ENCODE measurements at places on chromosomes 1 and 21. TPM values are rescaled to one million over a fixed set of nuclear protein-coding genes. Genes with fewer than 3 reads are reported as not detected.

Gene FAM72C
- total RNA-seq: not detected

Gene OR2M3
- total RNA-seq: not detected

DNA sequence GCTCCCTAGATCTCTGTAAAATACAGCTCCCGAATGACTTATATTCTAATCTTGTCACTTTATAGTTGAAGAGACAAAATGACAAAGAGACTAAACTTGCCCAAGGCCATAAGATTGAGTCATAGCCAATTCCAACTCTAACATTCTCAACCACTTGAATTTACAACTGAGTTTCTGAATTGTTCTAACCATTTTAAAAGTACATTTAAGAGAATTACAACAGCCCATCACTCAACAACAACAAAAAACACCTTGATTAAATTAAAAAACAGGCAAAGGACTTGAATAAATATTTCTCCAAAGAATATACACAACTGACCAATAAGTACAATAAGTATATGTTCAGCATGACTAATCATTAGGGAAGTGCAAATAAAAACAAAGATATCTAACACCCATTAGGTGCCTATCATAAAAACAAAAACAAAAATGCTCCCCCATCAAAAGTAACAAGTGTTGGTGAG, 8.7 kb upstream of the ADCY10 start:
- DNase-seq: no peak

DNA sequence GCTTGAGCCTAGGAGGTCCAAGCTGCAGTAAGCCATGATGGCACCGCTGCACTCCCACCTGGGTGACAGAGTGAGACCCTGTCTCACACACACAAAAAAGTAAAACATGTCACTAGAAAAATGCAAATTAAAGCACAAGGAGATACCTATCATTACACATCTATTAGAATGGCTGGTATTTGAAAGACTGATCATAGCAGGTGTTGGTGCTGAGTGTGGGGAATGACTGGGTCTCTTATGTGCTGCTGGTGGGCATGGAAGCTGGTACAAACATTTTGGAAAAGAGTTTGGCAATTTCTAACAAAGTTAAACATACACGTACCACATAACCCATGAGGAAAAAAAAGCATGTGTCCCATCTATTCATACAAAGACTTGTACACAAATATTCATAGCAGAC, 142.1 kb upstream of the ZBTB40 start:
- DNase-seq: no peak

DNA sequence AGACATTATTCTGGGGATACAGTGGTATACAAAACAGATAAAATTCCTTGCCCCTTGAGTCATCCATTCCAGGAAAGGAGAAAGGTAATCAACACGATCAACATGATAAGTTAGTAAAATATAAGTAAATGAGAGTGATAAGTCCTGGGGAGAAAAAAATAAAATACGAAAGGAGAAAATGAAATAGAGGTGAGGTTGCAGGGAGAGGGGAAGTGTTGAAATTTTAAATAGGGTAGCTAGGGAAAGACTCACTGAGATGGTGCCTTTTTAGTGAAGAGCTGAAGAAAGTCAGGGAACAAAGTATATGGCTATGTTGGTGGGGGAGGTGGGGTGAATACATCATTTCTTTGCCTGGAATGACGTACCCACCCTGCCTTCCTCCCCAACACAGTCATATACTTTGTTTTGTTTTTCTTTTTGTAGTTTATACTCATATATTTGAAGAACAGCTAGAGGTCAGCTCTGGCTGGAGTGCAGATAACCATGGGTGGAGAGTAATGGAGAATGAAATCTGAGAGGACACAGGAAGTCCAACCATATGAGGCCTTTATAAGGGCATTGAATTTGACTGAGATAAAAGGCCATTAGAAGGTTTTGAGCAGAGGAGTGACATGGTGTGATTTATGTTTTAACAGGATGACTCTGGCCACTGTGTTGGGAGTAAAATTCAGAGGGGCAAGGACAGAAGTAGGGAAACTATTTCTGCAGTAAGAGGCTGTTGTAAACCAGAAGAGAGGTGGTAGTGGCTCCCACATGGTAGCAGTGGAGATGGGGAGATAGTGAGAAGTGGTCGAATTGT, 54.8 kb downstream of the OSBPL9 start:
- no peak for DNase-seq

GRCh38 chr1:101307985-101308689, 71.3 kb downstream of the S1PR1 start:
- no peak for DNase-seq

GRCh38 chr1:237152506-237153335, 110.7 kb downstream of the RYR2 start:
- no peak for DNase-seq

- DNase-seq: no peak
Observed at GRCh38 chr1:54253480-54253879, 53.5 kb downstream of the MRPL37 start.

DNA sequence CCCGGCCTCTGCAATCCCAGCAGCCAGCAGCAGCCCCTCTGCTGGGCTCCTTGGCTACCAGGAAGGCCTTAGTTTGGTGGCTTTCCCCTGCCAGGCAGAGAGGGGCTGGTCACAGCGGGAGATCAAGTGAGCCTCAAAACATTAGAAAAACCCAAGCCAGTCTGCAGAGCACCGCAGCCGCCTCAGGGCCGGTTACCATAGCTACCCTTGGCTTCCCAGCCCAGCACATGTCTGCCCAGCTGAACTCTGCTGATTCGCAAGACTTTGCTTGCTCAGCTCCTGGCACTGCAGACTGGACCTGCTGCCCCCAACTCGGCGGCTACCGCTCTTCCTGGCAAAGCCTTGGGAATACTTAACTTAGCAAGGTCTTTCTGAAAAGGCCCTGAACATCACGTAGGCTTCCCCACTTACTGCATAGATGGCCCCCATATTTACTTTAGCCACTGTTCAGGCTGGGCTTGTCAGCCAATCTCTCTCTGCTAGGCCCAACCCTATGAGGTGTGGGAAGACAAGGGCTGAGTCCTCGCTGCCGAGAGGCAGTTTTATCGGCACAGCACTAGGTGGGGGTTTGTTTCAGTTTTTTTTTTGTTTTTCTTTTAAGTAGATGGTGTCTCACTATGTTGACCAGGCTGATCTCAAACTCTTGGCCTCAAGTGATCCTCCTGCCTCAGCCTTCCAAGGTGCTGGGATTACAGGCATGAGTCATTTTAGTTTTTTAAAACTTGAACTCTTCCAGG, 28.6 kb upstream of the PLEKHG5 start:
- DNase-seq: peak; percentile 87

- no peak for DNase-seq
Observed at GRCh38 chr21:43012596-43012995, 38.2 kb downstream of the PKNOX1 start.

DNA sequence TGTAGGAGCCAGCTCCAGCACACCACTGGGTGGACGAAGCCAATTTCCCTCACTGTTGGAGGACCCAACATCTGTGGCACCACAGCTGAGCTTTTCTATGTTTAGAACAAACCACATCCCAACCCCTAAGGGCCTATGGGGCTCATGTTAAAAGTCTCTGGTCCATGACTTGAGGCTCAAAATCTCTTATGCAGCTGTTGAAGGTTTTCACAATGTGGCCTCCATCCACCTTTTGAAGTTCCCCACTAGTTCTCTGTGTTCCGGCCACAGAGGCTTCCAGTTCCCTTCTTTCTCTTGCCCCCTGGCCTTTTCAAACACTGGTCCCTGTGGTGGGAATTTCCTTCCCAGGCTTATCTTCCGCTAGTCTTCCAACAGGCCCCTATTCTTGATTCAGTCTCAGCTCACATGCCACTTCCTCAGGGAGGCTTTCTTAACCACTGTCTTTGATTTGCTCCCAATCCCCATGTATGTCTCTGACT, 3.9 kb upstream of the IFNLR1 start:
- DNase-seq: no peak

DNA sequence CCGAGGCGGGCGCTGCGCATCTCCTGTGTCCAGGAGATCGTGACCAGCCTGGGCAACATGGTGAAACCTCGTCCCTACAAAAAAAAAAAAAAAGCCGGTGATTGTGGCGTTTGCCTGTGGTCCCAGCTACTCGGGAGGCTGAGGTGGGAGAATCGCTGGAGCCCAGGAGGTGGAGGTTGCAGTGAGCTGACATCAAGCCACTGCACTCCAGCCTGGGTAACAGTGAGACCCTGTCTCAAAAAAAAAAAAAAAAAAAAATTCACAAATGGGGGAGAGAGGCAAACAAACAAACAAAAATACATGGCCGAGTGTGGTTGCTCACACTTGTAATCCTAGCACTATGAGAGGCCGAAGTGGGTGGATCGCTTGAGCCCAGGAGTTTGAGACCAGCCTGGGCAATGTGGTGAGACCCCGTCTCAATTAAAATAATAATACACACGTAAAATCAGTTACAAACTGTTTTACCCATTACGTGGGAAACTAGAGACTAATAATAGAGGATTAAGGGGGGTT, 758 bp downstream of the TATDN3 start:
- no peak for DNase-seq

Gene NGF
- total RNA-seq: 41.4 TPM

DNA sequence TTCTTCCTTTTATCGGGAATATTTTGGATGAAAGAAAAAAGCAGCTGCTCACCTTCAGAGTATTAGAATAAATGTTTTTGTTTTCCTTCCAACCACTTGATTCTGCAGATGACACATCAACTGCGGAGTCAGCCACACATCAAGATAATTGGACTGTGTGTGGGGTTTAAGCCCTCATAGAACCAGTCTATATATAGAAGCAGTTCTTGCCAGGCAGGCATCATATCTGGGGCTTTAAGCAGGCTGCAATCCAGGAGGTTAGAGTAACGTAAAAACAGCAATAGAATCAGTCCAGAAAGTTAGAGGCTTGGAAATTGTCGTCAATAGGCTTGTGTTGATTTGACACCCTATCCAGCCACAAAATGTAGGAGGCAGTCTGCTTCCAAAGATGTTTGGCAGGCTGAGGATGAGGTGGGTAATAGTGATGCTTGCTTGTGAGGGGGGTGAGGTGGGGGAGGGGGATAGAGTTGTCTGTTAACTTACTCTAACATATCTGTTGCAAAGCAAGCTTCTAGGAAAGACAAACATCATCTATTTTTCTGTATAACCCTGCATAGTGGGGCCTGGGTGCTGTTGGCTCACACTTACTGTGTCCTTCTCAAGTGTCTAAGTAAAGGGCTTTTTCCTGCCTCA, 64.8 kb downstream of the PEX14 start:
- no peak for DNase-seq

- no peak for DNase-seq
Observed at GRCh38 chr21:43361127-43361492, 65.8 kb downstream of the SIK1 start.

GRCh38 chr1:178727014-178727895, 2.2 kb downstream of the RALGPS2 start:
- no peak for DNase-seq

Gene CFAP45
- total RNA-seq: 0.73 TPM

- no peak for DNase-seq
Observed at GRCh38 chr1:14728516-14728915, 130.0 kb downstream of the KAZN start.

DNA sequence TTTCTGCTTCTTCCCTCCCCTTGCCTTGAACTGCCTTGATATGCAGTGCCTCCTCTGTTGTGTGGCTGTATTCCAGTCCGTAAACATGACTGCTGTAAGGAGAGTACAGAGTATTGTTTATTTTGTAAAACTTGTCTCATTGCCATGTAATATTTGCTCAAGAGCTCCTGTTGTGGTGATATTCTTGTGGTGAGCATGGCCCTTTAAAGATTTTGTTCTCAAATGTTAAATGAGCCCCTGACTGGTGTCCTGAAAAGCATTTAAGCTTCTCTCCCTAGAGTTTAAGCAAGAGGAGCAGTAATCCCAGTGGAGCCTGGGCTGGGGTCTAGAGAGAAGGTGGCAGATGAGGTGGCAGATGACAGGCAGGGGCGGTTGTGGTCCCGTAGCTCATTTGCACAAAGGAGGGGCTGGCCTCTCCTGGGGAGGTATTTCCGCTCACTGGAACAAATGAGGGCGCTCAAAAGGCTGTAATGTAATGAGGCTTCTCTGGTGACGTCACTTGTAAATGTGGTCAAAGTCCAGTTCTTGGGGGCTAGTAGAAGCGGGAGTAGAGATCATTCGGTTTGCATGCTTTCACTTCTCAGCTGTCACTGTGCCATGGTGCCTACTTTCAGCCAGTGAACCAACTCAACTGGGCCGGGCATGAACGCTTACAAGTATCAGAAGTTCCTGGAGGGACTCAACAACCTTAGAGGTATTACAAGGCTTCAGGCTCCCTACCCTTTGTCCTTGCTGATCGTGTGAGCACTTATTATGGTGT, 46.0 kb upstream of the MACF1 start:
- DNase-seq: no peak

Gene ADGRL4
- total RNA-seq: 4.9 TPM

DNA sequence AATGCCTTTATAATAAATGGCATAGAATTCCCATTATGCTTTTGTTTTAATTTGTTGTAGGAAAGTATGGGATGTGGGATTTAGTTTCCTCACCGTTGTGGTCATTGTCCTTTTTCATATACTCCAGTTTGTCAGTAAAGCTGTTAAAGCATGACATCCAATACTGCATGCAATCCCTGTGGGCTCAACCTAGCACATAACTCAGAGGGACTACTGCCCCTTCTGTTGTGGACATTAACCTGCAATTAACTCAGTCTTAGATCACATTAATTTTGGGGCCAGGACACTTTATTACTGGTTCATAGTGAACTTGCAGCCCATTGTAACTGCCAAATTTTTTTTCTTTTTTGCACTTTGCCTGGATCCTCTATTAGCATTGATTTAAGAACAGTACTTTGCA, 112.5 kb downstream of the DNM3 start:
- no peak for DNase-seq

GRCh38 chr1:43978551-43979260, at the start of gene B4GALT2:
TSS of gene B4GALT2 (plus strand) at chr1:43979210. CDS start at chr1:43981161, 1,951 bp downstream.
- DNase-seq: no peak

DNA sequence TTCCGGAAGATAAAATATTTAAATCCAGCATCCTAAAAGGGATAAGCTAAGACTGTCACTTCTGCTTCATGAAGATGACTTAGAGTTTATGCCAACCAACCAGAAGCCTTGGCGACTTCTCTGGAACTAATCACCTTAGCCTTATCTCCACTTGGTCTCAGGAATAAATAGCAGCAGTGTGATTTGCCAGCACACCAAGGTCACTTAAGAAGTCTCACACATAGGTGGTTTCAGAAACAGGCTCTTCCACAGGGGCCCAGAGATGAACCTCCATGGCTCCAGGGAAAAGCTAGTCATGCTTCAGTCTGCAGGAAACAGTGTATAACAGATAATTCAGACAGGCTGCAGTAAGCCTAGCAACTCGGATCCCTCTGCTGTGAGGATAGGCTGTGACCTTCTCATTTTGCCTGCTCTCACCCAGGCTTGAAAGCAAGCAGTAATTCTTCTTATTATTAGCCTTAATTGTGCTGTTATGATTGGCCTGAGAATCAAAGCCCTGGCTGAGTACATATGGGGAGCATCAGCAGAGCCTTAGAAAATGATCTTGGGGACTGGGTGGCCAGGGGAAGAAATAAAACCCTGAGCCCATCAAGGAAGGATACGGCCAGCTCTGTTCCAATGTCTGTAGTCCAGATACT, 84.7 kb downstream of the WLS start:
- DNase-seq: no peak

Gene ADPRS
- total RNA-seq: 26.9 TPM

DNA sequence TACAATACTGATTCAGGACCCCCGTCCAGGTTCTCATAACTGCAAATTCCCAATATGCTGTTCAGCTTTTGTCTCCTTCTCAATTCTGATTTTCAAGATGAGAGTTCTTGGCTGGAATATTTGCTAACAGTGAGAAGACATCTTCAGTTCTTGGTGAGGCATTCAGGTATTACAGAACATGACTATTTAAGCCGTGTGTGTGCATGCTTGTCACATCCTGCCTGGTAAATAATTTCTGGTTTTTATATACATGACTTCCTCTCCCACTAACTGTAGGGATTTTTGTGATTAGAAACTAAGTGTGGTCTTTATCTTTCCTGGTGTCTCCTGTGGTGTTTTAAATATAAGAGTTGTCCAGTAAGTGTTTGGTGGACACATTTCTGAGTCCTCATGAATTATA, 10.2 kb upstream of the SLC19A2 start:
- DNase-seq: no peak
